ENCODE measurements at places on chromosomes 3 and 15.

DNA sequence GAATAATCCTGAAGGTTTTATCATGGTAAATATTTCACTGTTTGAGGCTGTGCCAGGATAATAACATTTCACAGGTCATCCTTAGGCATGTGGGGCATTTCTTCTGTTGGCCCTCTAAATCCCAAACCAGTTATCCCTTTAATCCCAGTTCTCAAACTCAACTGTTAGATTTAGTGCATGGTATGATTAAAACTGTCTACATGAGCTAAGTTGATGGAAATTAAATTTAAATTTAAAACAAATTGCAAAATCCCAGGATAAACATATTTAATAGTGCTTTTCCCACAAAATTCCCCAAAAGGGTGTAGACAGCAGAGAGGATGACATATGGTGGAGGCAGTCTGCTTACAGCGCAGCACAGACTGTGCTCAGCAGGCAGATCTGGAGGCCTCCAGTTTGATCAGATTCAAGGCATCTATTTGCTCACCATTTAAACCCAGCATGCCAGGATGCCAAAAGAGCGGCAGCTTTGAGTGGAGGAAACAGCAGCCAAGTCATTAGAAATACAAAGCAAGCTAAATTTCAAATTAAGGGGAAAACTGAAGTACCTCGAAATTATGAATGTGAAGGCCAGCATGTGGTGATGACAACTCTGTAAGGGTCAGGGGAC lies 325.8 kb downstream of the KCNH8 start:
- DNase-seq = no peak

- DNase-seq = no peak
These were observed 31.9 kb downstream of the ROBO2 start for GRCh38 chr3:77071809-77072208.

DNA sequence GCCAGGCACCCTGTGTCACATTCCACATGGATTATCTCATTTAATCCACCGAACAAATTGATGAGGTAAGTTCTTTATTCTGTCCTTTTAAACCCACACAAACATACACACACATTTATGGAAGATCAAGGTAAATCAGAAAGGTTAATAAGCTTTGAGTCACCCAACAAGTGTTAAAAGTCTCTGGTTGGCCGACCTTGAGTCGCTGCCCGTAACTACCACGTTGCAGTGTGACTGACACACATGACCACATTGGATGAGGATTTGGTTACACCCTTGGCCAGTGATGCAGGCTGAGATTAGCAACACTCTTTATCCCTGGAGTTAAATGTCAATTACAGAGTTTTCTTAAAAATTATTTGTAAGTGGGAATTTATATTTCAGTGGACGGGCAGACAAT lies 19.2 kb downstream of the FOXP1 start:
- no peak for DNase-seq

DNA sequence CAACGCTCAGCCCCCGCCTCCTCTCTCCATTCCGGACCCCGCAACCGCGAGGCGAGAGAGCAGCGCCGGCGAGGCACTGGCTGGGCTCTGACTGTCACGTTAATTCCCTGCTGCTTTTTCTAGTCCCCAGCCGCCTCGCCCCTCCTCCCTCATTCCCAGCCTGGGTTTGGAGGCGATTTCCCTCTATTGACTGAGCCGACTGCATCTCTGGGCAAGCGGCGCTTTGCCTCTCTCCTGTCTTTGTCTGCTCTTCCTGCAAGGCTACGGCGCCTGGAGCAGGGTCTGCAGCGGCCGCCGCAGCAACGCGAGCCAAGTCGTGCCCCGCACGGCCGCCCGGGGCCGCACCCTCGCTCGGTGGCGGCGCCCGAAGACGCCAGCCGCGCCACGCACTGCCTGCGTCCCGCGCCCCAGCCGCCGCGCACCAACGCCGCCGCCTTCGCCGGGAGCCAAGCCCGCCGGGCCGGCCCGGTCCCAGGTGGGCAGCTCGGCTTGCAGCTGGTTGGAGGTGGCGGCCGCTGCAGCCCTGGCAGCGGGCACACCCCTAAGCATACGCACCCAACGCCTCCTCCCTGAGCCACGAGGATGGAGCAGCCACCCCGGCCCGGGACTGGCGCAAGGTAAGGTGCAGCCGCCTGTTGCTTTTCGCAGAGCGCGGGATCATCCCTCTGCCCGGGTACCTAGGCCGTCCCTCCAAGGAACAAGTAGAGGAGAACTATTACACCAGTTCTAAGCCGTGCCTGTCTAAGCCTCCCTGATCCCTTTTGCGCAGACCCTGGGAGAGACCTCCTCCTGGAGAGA lies at the start of gene LRRC3B:
Gene LRRC3B, plus strand, starts transcription at position 152 of the 798 bp plus-strand sequence. CDS start 86,901 bp downstream, outside the sequence.
- DNase-seq = no peak

DNA sequence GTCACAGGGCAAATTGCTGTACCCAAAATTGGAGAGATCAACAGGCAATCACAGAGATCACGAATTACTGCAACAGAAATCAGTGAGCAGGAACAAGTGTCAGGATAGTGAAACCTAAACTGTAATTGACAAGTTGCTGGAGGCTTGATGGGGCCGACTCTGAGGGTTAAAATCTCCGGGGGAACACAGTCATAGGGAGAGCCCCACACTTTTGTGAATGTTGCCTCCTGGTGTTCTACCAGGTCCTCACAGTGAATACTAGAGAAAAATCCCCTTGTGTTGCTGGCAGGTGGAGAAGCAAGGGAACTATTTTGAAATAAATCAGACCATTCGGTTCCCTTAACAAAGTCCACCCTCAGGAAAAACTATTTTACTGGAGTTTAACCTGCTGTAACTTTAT lies 697.5 kb upstream of the CBLB start:
- DNase-seq = no peak

Data from left ventricle myocardium inferior (tissue), 1 donor.